ENCODE measurements at places on chromosomes 2 and 18. TPM values are rescaled to one million over a fixed set of nuclear protein-coding genes. Genes with fewer than 3 reads are reported as not detected.

- DNase-seq: no peak
These were observed 39.8 kb upstream of the TBC1D8 start for GRCh38 chr2:101190747-101191516.

DNA sequence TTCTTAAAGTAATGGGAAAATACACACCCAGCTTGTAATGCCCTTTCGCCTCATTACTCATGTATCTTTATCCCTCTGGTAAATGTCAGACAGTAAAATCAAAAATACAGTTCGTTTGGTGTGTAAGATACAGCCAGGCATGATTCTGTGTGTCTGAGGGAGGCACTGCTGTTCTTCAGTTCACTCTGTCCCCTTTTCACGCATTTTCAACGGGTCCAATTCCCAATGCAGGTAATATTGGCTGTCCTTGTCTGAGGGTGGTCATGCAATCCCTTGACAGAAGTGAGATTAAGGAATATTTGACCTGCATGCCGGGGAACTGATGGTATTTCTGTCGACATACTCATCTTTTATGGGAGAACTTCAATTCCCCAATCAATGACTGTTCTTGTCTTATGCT, 587.2 kb upstream of the NXPH2 start:
- DNase-seq: no peak

Gene ACTR3
- total RNA-seq: 104 TPM

Gene MROH2A
- total RNA-seq: 0.49 TPM

Gene TNFAIP6
- total RNA-seq: 26.5 TPM

Gene GALNT1
- total RNA-seq: 76.7 TPM
